ENCODE measurements at places on chromosomes 11 and 22.

GRCh38 chr11:32033491-32033890, 57.4 kb upstream of the RCN1 start:
- no peaks in the 10 kb centered on the region for H3K36me3 ChIP-seq
- no peak overlapping the region for H3K4me3 ChIP-seq
- peak; percentile 18 for DNase-seq

- DNase-seq = no peak
- no peak overlapping the region for H3K27ac ChIP-seq
- no peaks in the 10 kb centered on the region for H3K4me1 ChIP-seq
- no peak overlapping the region for H3K4me3 ChIP-seq
- H3K27me3 ChIP-seq = peaks cover 72% of the 10 kb centered on the region
These were observed 82.3 kb downstream of the PDE2A start for GRCh38 chr11:72591785-72592502.

- DNase-seq = no peak
- H3K4me1 ChIP-seq = peaks cover 13% of the 10 kb centered on the region
- no peaks in the 10 kb centered on the region for H3K36me3 ChIP-seq
These were observed 10.7 kb downstream of the CBX6 start for GRCh38 chr22:38861170-38861876.

DNA sequence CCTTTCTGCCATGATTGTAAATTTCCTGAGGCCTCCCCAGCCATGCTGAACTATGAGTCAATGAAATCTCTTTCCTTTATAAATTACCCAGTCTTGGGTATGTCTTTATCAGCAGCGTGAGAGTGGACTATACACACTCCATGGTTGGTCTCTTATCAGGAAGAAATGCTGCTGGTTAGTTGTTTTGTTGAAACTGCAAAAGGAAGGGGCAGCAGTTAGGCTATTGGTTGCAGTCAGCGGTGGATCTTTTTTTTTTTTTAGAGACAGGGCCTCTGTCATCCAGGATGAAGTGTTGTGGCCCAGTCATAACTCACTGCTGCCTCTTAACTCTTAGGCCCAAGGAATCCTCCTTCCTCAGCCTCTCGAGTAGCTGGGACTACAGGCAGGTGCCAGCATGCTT, 51.7 kb downstream of the HSD17B12 start:
- no peak for DNase-seq
- H3K4me1 ChIP-seq = peaks cover 15% of the 10 kb centered on the region
- no peak overlapping the region for H3K4me3 ChIP-seq

GRCh38 chr11:120515186-120515723, 3.7 kb downstream of the GRIK4 start:
- no peak overlapping the region for H3K4me3 ChIP-seq
- peaks cover 8% of the 10 kb centered on the region for H3K4me1 ChIP-seq
- no peak for DNase-seq
- no peaks in the 10 kb centered on the region for H3K36me3 ChIP-seq
- H3K27ac ChIP-seq = no peak overlapping the region

GRCh38 chr11:102794382-102794781, 3.6 kb downstream of the MMP1 start:
- H3K4me3 ChIP-seq = no peak overlapping the region
- no peaks in the 10 kb centered on the region for H3K36me3 ChIP-seq
- H3K4me1 ChIP-seq = peaks cover 9% of the 10 kb centered on the region
- H3K27ac ChIP-seq = no peak overlapping the region
- DNase-seq = no peak

- H3K36me3 ChIP-seq = peaks cover 3% of the 10 kb centered on the region
- no peaks in the 10 kb centered on the region for H3K27me3 ChIP-seq
- H3K4me1 ChIP-seq = peaks cover 13% of the 10 kb centered on the region
- no peak overlapping the region for H3K4me3 ChIP-seq
- no peak overlapping the region for H3K27ac ChIP-seq
These were observed 3.2 kb upstream of the AP1B1 start for GRCh38 chr22:29391546-29391945.

- H3K36me3 ChIP-seq = no peaks in the 10 kb centered on the region
- peaks cover 84% of the 10 kb centered on the region for H3K27me3 ChIP-seq
- DNase-seq = no peak
- peak overlapping the region; percentile 69 for H3K4me3 ChIP-seq
- peaks cover 4% of the 10 kb centered on the region for H3K4me1 ChIP-seq
These were observed 2.8 kb upstream of the BSX start for GRCh38 chr11:122984186-122985011.

DNA sequence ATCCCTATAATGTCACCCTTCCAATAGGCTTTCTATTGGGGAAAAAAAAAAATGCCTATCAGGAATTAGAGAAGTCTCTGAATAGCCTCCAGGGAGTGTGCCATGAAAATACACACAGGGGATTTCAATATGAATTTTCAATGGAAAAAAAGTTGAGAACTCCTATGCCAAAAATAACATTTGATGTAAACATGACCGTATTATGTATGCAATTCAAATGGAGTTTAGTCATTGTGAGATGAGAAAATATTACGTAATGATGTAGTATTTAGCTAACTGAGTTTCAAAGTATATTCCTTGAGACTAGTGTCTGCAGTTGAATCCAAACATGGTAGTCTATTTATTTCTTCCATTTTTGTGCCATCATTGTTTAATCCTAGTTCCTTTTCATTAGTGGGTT, 182.3 kb downstream of the BLID start:
- peaks cover 28% of the 10 kb centered on the region for H3K4me1 ChIP-seq
- H3K27me3 ChIP-seq = no peaks in the 10 kb centered on the region
- no peak overlapping the region for H3K4me3 ChIP-seq
- no peaks in the 10 kb centered on the region for H3K36me3 ChIP-seq
- DNase-seq = no peak
- H3K27ac ChIP-seq = no peak overlapping the region

- H3K4me1 ChIP-seq = peaks cover 42% of the 10 kb centered on the region
- DNase-seq = peak; percentile 100
- H3K27me3 ChIP-seq = no peaks in the 10 kb centered on the region
- H3K36me3 ChIP-seq = peaks cover 31% of the 10 kb centered on the region
These were observed at the start of gene RBM4 for GRCh38 chr11:66638177-66639065. TSS of gene RBM4 (plus strand) at chr11:66638703. CDS start at chr11:66639712, 1,009 bp downstream.

DNA sequence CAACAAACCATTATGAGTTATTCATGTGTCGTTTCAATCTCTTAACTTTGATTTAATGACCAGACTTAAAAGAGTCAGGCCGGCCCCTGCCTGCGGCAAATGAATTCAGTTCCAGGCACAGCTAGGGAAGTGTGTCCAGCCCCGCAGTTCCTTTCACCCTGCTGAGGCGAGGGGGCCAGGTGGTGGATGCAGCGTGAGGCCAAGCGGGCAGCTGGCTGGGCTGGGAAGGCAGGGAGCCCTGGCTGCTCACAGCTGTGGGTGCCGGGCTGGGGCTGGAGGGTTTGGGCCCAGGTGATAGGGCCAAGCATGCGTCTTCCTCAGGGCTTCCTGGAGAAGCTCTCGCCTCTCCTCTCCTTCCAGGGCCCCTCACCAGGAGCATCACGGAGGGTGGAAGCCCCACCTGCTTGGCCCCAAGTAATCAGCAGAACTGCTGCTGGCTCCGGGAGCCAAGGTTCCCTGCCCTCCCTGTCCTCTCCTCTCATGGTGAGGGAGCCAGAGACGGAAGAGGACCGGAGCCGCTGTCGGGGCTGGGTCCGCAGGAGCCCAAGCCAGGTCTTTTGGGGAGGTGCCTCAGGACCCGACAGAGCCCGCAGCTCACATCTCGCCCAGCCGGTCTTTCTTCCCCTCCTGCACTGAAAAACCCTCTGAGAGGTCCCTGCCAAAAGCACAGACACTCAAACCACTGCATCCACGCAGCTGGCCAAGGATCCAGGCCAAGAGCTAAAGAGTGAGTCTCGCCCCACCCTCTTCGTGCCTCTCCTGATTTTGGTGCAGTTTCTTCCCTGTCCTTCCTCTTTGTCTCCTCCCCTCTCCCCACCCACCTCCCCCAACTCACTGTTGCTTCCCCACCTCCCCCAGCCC, 97.0 kb downstream of the ST3GAL4 start:
- no peak overlapping the region for H3K27ac ChIP-seq
- no peak overlapping the region for H3K4me3 ChIP-seq
- H3K27me3 ChIP-seq = peaks cover 2% of the 10 kb centered on the region
- no peaks in the 10 kb centered on the region for H3K4me1 ChIP-seq
- DNase-seq = no peak

- H3K27me3 ChIP-seq = no peaks in the 10 kb centered on the region
- no peak overlapping the region for H3K4me3 ChIP-seq
- H3K36me3 ChIP-seq = no peaks in the 10 kb centered on the region
- no peaks in the 10 kb centered on the region for H3K4me1 ChIP-seq
These were observed 9.3 kb downstream of the TKFC start for GRCh38 chr11:61342207-61342803.

DNA sequence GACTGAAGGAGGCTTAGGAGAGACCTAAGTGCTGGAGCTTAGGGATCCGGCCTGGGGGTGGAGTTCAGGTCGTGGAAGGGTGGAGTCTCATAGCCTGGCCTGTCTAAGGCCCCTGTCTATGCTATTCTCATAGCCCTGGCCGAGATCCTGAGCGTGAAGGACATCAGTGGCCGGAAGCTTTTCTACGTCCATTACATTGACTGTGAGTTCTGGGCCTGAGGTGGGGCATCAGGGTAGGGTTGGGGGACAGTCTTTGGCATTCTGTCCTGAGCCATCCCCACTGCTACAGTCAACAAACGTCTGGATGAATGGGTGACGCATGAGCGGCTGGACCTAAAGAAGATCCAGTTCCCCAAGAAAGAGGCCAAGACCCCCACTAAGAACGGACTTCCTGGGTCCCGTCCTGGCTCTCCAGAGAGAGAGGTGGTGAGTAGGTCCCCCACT, 603 bp downstream of the KAT5 start:
- H3K36me3 ChIP-seq = peaks cover 30% of the 10 kb centered on the region
- peak overlapping the region; percentile 99 for H3K27ac ChIP-seq
- DNase-seq = no peak
- peaks cover 10% of the 10 kb centered on the region for H3K4me1 ChIP-seq

- no peaks in the 10 kb centered on the region for H3K36me3 ChIP-seq
- H3K27ac ChIP-seq = no peak overlapping the region
- no peak for DNase-seq
- H3K4me3 ChIP-seq = peak overlapping the region; percentile 71
- no peaks in the 10 kb centered on the region for H3K27me3 ChIP-seq
These were observed 1.2 kb upstream of the NUDT8 start for GRCh38 chr11:67630943-67631331.

DNA sequence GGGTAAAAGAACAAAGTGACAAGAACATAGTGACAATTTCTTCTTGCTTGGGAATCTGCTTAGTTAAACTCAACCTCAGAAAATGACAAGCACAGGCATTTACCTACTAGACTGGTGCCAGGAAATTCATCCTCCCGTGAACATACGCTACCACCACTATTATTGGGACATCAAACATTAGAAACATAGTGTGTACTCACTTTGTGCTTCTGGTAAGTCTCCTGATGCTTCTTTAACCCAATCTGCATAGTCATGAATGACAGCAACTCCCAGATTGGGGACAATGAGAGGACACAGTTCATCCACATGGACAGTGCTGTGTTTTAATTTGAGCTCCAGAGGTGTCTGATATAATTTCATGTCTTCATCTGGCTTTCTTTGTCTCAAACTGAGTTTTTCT, 29.2 kb upstream of the CHRNA10 start:
- no peaks in the 10 kb centered on the region for H3K27me3 ChIP-seq
- no peak overlapping the region for H3K27ac ChIP-seq
- no peak for DNase-seq
- peaks cover 7% of the 10 kb centered on the region for H3K4me1 ChIP-seq

DNA sequence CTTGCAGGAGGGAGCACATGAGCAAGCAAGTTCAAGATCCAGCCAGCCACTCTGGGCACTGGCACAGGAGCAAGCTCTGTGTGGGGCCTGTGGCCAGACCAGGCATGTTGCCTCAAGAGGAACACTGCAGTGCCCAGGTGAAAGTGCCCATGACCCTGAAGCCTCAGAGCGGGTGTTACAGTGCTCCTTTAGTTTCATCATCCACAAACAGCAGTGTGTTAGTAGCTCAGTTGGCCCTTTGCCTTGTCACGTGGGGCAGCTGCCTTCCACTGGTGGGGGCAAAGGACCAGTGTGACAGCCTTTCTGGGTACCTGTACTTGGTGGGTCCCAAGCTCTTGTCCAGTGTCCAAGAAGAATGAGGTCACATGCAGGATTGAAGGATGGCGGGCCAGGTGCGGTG, 3.0 kb upstream of the EI24 start:
- no peak overlapping the region for H3K27ac ChIP-seq
- DNase-seq = no peak
- H3K36me3 ChIP-seq = no peaks in the 10 kb centered on the region
- H3K4me3 ChIP-seq = no peak overlapping the region

DNA sequence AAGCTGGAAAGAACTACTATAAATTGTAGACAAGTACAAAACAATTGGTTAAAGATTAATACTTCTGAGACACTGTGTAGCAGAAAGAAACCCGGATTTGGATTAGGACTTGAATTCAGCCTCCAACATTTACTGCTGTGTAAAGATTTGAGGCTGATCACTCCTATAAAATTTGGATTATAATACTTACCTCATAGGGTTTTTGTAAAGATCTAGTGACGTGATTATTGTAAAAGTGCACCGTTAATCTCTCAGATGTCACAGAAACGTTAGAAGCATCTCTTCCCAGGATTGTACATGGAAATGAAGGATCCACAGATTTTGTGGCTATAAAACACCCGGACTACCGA, 323 bp upstream of the HIKESHI start:
- H3K27ac ChIP-seq = peak overlapping the region; percentile 91
- no peak for DNase-seq
- no peaks in the 10 kb centered on the region for H3K36me3 ChIP-seq
- H3K4me3 ChIP-seq = peak overlapping the region; percentile 97

- no peak overlapping the region for H3K27ac ChIP-seq
- peaks cover 14% of the 10 kb centered on the region for H3K4me1 ChIP-seq
- no peak for DNase-seq
- no peak overlapping the region for H3K4me3 ChIP-seq
- no peaks in the 10 kb centered on the region for H3K36me3 ChIP-seq
These were observed 101.8 kb upstream of the TIMP3 start for GRCh38 chr22:32699686-32700085.

- H3K36me3 ChIP-seq = no peaks in the 10 kb centered on the region
- H3K27ac ChIP-seq = no peak overlapping the region
- peaks cover 11% of the 10 kb centered on the region for H3K4me1 ChIP-seq
These were observed 220.8 kb downstream of the DBX1 start for GRCh38 chr11:19939415-19939929.

- H3K27ac ChIP-seq = no peak overlapping the region
- H3K27me3 ChIP-seq = no peaks in the 10 kb centered on the region
- DNase-seq = no peak
- H3K36me3 ChIP-seq = no peaks in the 10 kb centered on the region
- H3K4me1 ChIP-seq = no peaks in the 10 kb centered on the region
- no peak overlapping the region for H3K4me3 ChIP-seq
These were observed 77.4 kb downstream of the NARS2 start for GRCh38 chr11:78497293-78497692.

- H3K36me3 ChIP-seq = peaks cover 7% of the 10 kb centered on the region
- no peak overlapping the region for H3K27ac ChIP-seq
- DNase-seq = peak; percentile 30
- H3K27me3 ChIP-seq = no peaks in the 10 kb centered on the region
- peaks cover 6% of the 10 kb centered on the region for H3K4me1 ChIP-seq
These were observed 20.0 kb downstream of the TRMU start for GRCh38 chr22:46355369-46355995.

DNA sequence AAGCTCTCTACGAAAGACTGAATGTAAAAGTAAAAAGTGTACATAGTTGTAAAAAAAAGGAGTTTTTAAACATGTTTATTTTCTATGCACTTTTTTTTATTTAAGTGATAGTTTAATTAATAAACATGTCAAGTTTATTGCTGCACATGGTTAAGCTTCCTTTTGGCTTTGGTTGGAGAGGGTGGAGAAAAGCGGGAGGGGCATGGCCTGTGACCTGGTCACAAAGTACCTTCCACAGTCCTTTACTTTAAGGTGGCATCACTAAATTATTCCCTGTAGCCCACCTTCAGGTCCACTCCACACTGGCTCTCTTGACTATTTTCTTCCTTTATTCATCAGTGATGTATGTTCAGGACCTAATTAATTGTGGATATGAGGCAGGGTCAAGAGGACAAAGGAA, 586 bp upstream of the TTC36 start:
- peaks cover 12% of the 10 kb centered on the region for H3K4me1 ChIP-seq
- no peak overlapping the region for H3K27ac ChIP-seq
- no peaks in the 10 kb centered on the region for H3K27me3 ChIP-seq
- H3K4me3 ChIP-seq = no peak overlapping the region
- peaks cover 22% of the 10 kb centered on the region for H3K36me3 ChIP-seq

All from astrocyte (in vitro differentiated cells and primary cell).